GM12864 (cell line): ENCODE measurements at places on chromosomes 11 and 22.

DNA sequence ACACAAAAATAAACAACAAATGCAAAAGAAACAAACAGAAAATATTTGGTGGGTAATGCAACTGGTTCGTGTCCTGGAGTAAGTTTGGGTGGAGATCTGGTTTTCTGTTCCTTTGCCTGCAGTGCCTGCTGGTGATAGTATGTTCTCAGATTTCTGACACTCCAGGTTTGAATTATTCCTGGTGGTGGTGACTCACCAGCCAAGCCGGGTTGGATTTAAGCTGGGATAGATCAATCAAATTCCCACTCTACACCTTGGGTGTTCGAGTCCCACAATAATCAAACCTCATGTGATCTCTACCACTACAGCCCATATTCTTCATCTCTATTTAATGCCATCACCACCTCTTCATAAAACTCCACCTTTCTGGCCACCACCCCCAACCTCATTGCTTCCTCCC, 421.8 kb downstream of the NTM start:
- DNase-seq, result no peak

DNA sequence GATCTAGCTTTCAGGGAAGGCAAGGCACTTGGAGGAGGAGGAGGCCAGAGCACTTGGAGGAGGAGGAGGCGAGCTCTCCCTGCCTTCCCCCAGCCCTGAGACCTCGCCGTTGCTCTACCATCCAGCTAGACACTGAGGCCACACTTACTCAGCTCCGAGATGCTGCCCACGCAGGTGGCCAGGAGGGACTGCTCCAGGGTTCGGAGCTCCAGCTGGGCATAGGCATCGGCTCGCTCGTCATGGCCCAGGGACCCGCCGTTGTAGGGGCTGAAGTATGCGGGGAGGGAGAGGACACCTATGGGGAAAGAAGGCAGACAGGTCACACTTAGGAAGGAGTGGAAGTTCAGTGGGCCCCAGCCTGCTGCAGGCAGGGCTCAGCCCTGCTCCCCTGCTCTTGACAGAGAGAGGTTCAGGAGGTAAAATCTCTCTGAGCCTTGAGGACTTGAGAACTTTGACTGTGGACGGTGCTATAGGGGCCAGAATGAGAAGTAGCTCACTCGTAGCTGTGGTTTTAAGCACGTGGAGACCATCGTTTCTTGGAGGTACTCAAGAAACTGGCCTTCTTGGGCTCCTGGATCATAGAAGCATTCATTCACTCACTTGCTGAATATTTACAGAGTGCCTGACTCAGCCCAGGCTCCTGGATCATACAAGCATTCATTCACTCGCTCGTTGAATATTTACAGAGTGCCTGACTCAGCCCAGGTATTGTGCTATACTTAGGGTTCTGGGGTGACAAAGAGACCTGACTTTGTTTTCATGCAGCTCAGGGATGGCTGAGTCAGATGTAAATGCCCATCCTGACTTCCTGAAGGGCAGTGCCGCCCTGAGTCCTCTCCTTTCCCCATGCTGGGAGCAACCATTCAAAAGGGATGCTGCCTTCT, 99.2 kb downstream of the NAT10 start:
- DNase-seq, result no peak

DNA sequence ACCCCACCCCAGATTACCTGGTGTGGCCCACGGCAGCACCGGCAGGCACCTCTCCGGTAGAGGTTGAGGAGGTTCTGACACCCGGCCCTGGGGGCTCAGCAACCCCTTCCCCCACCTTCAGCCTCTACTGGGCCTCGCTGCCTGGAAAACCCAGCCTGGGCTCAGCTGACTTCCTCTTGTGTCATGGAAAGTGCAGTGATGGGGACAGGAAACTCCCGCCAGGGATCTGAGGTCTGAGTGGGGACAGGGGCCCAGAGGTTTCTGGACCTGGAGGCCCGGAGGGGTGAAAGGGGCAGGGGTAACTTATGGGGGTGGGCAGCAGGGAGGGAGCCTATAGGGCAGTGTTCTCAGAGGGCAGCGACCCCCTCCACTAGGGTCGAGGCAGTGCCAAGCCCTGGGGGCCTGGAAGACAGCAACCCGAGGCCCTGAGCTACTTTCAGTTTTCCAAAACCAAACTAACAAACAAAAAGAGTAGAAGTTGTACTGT, 10.0 kb upstream of the CD5 start:
- DNase-seq, result no peak

DNA sequence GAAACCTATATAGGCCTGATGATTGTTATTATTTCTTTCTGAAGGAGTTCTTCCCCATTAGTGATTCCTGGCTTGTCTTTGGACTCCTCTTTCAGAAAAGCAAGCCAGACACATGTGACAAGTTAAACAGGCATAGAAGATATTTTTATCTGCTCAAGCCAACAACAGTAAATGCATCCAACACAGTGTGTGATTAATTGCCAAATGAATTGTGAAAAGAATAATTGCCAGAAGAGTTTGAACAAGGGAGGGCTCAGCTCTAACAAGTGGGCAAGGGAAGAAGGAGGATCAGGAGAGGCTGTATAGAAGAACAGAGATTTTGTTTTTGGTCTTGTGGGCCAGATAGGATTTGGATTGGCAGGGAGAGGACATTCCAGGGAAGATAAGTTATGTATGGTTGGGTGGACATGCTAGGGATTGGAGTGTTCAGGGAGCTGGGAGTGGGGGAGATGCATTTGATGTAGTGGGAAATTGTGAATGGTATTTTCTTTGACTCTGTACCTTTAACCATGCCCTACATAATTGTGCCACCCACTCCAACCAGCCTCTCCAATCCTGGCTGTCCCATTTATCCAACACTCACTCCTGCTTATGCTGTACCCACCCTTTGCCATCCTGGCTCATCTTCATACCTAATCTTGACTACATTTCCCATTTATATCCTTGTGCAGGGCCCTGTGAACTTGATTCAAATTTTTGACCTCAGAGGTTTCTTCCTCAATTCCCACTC, 172.8 kb downstream of the RRAS2 start:
- DNase-seq, result no peak

GRCh38 chr11:60734279-60734678, 9.8 kb downstream of the MS4A18 start:
- DNase-seq, result no peak
